Panc1 (cell line): ENCODE measurements at places on chromosomes 5 and 9. TPM values are rescaled to one million over a fixed set of nuclear protein-coding genes. Genes with fewer than 3 reads are reported as not detected.

CA9 gene
- 0.31 TPM for total RNA-seq

CCL19 gene
- not detected for total RNA-seq

DNA sequence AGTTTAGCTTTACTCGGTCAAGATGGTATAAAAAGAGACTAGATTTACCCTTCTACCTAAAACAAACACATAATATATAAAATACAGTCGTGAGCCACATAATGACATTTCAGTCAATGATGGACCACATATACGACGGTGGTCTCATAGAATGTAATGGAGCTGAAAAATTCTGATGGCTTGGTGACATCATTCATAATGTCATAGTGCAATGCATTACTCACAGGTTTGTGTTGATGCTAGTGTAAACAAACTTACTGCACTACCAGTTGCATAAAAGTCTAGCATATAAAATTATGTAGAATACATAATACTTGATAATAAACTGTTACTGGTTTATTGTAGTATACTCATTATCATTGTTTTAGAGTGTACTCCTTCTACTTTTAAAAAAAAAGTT is 115.9 kb upstream of the GDNF start:
- H3K27ac ChIP-seq: no peak overlapping the region
- DNase-seq: no peak
- H3K27me3 ChIP-seq: no peaks in the 10 kb centered on the region
- H3K4me3 ChIP-seq: no peak overlapping the region
- H3K4me1 ChIP-seq: no peaks in the 10 kb centered on the region; the same call in 1 of the 2 replicates
- H3K36me3 ChIP-seq: no peaks in the 10 kb centered on the region

DNA sequence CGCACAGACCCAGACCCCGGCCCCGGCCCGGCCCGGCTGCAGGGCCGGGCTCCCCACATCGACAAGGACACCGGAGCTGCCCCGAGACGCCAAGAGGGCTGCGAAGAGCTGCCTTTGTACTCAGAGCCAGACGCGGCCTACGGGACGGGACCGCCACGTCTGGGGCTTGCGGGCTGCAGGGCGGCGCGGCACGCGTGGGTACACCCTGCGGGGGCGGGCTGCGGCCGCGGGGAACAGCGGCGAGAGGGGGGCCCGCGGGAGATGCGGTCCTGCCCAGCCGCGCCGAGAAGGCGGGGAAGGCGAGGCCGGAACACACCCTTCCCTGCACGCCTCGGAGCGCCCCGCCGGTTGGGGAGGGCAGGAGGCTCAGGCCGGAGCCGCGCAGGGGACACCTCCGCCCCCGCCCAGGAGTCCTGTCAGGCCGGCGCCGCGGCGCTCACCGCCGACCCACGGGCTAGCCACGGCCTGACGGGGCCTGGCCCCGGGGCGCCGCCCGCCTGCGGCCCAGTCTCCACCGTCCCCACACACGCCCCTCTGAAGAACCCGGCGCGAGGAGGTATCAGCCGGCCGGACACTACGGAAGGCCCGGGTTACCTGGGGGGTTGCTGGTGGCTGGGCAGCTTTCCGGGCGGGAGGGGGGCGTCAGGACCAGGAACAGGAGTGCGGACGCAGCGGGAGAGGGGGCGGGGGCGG is 478 bp downstream of the RAB14 start:
- no peak for DNase-seq
- peak overlapping the region; percentile 76 for H3K27ac ChIP-seq
- H3K4me1 ChIP-seq: peaks cover 14% of the 10 kb centered on the region
- peaks cover 2% of the 10 kb centered on the region; the same call in 1 of the 2 replicates for H3K36me3 ChIP-seq
- H3K27me3 ChIP-seq: no peaks in the 10 kb centered on the region

DNA sequence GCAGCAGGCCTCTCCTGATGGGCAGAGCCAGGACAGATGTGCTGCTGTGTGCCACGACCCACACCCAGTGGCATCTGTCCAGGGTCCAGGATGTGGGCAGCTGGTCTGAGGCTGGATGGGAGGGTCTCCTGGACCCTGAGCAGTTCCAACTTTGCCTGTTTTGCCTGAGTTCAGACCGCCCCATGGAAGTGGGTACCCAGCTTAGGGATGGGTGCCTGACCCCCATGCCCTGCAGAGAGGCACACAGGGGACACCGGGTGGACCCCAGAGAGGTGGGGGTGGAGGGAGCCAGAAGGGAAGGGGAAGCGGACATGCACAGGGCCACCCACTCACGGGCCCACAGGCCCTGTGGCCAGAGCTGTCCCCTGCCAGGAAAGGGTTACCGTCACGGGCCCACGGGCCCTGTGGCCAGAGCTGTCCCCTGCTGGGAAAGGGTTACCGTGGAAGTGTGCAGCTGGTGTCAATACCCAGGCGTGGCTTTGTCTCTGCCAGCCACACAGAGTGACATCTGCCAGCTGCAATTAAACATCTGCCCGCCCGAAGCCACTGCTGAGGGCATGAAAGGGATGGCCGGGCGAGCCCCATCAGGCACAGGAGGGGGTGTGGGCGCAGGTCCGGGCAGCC is 50.0 kb downstream of the NACC2 start:
- H3K4me3 ChIP-seq: no peak overlapping the region
- H3K27ac ChIP-seq: no peak overlapping the region
- no peaks in the 10 kb centered on the region for H3K36me3 ChIP-seq
- DNase-seq: no peak

GRCh38 chr9:26789959-26790358 is 102.6 kb downstream of the CAAP1 start:
- no peaks in the 10 kb centered on the region for H3K4me1 ChIP-seq
- no peaks in the 10 kb centered on the region for H3K36me3 ChIP-seq
- H3K27ac ChIP-seq: no peak overlapping the region
- no peak overlapping the region for H3K4me3 ChIP-seq
- no peaks in the 10 kb centered on the region for H3K27me3 ChIP-seq
- DNase-seq: no peak

DNA sequence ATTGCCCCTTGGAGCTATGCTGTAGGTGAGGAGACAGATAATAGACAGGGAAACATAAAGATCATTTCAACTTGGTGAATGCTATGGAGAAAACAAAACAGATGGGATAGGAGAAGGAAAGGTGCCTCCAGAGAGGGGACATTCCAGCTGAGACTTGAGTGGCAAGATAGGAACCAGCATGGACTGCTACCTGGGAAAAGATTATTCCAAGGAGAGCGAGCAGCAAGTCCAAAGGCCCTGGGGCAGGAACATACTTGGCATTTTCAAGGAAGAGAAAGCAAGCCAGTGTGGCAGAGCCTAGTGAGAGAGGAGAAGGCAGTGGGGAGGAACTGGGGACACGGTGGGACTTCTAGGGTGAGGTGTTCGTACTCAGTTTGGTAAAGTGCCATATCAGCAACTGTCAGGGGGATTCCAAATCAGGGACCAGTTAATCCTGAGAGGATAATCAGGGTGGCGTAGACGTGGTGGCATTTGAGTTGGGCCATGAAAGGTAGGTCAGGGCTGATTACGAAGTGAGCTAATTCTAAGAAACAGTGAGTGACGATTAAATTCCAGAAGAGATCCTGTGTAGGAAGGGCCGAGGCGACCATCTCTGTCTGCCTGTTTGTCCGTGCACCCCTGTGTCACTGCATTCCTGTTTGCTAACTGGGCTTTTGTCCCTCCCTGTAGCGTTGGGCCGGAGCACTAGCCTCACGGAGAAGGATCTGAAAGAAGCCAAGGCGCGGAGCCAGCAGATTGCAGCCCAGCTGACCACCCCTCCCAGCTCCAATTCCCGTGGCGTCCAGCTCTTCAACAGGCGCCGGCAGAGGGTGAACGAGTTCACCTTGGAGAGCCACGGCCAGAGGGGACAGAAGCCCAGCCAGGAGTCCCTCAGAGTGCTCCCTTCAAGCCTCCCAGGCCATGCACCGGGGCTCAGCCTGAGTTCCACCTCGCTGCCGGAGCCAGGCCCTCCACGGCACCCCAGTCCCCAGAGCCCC is 7.1 kb downstream of the SYNPO start:
- H3K27me3 ChIP-seq: no peaks in the 10 kb centered on the region
- peak overlapping the region; percentile 67 for H3K27ac ChIP-seq
- DNase-seq: no peak
- H3K4me1 ChIP-seq: peaks cover 42% of the 10 kb centered on the region
- no peaks in the 10 kb centered on the region; the same call in none of the 2 replicates for H3K36me3 ChIP-seq

- H3K27ac ChIP-seq: no peak overlapping the region
- no peaks in the 10 kb centered on the region for H3K36me3 ChIP-seq
- no peaks in the 10 kb centered on the region for H3K27me3 ChIP-seq
- no peak for DNase-seq
- no peak overlapping the region for H3K4me3 ChIP-seq
These were observed 160.0 kb downstream of the PAPPA start for GRCh38 chr9:116313638-116314037.

- H3K27ac ChIP-seq: no peak overlapping the region
- no peaks in the 10 kb centered on the region for H3K27me3 ChIP-seq
- no peak for DNase-seq
- H3K36me3 ChIP-seq: no peaks in the 10 kb centered on the region
These were observed 222.8 kb upstream of the PRDM9 start for GRCh38 chr5:23284656-23285055.
